ENCODE measurements at places on chromosomes 2 and 18.

GRCh38 chr2:219252900-219253752 lies at the start of gene TUBA4B:
TUBA4B (plus strand) TSS chr2:219253243; CDS start chr2:219253408, 165 bp downstream.
- DNase-seq = peak; percentile 18

DNA sequence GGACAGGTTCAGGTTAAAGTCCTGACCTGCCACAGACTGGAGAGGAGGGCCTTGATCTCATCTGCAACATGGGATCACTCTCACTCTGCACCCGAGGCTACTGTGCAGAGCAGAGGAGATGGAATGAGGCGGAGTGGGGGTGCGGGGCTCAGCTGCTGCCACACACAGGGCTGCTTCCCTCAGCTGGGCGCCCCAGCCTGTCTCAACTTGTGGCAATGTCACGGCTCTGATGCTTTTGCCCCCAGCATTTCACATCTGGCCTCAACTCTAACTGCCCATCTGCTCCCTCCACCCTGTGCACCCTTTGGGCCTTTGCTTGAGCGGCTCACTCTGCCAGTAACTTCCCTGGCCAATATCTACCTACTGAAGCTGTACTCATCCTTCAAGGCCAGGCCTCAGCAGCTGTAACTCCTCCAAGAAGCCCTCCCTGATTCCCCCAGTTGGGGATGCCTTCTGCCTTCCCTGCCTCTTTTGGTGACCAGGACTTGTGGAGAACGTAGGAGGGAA lies 70.3 kb downstream of the POLR1A start:
- DNase-seq = no peak

- DNase-seq = peak; percentile 41
These were observed 830 bp downstream of the CYB5A start for GRCh38 chr18:74290794-74291471.

DNA sequence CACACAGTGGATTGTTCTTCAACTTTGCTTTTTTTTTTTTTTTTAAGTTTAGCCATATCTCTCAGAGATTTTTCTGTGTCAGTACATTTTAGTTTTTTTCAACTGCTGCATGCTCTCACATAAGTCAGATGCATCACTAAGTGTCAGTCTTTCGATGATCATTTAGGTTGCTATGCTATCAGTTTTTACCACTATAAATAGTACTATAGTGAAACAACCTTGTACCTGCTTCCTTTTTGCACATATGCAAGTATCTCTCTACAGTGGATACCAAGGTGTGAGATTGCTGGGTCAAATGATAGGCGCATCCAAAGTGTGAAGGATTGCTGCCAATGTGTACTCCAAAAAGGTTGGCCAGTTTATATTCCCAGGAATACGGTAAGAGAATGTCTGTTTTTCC lies 33.5 kb upstream of the MAP4K3 start:
- DNase-seq = no peak

GRCh38 chr2:30298302-30298701 lies 67.0 kb downstream of the LBH start:
- no peak for DNase-seq

- no peak for DNase-seq
These were observed 15.0 kb upstream of the MYO1B start for GRCh38 chr2:191230174-191230573.

DNA sequence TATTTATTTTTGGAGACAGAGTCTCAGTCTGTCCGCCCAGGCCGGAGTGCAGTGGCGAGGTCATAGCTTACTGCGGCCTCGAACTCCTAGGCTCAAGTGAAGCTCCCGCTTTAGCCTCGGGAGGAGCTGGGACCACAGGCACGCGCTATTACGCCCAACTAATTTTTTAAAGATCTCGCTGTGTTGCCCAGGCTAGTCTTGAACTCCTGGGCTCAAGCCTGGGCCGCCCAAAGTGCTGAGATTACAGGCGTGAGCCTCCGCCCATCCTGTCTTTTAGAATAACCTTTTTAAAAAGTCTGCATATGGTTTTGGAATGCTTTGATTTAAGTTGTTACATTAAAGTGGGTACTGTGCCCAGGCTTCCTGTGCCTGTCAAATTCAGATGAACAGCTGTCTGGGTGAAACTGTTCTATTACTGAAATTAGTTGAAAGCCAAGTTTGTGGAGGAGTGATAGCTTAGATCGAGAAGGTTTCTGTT lies 944 bp downstream of the RAB3GAP1 start:
- DNase-seq = no peak

DNA sequence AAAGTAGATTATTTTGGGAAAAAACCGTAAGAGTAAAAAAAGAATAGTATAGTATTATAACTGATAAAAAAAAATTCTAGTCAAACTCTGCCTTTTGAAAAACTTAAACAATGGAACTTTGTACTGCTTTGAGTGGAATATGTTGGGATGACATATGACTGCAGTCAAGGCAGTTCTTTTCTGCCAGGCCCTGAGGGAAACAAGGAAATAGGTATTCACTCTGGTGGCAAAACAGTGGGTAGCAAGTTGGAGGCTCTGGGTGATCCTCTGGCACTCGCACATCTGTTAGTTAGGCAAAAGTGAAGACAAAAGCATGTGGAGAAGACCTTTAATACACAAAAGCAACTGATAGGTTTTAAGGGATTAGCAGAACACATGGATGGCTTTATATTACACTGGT lies 102.2 kb downstream of the ARHGEF33 start:
- DNase-seq = no peak

DNA sequence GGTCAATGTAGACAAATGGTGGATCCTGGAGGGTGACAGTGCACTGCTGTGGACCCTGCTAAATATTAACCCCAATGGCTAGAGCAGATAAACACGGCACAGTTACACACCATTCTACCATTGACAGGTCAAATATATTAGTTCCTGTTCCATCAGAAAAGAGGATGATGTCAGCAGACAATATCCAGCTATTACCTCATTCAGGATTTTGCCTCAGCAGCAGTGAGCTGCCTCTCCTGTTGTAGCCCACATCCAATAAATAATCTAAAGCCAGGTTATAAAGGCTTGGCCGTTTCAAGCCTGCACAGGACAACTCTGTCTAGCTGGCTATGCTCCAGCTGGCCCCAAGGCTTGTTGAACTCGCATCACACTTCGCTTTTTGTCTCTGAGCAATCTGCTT lies 31.6 kb upstream of the NETO1 start:
- DNase-seq = no peak
